NCI-H2081 (cell line): ENCODE measurements at places on chromosomes 3 and 15.
A peak's percentile ranks its signal among the peaks of the same experiment; 100 is the strongest.

DNA sequence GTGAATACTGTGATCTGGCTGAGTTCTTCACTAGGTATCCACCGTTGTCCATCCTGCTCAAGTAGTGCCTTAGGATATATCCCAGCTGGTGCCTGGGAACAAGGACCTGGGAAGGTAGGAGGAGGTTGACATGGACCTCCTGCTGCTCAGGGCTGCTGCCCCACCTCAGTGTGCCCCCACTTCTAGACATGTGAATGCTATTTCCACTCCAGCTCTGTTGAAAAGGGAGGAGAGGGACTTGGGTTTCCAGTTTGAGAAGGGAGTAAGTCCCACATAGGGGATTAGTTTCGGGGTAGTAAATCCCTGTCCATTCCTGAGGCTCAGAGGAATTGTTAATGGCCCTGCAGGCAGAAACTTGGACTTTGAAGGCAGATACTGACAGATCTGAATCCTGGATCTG, 32.9 kb upstream of the ETV5 start:
- DNase-seq = no peak

DNA sequence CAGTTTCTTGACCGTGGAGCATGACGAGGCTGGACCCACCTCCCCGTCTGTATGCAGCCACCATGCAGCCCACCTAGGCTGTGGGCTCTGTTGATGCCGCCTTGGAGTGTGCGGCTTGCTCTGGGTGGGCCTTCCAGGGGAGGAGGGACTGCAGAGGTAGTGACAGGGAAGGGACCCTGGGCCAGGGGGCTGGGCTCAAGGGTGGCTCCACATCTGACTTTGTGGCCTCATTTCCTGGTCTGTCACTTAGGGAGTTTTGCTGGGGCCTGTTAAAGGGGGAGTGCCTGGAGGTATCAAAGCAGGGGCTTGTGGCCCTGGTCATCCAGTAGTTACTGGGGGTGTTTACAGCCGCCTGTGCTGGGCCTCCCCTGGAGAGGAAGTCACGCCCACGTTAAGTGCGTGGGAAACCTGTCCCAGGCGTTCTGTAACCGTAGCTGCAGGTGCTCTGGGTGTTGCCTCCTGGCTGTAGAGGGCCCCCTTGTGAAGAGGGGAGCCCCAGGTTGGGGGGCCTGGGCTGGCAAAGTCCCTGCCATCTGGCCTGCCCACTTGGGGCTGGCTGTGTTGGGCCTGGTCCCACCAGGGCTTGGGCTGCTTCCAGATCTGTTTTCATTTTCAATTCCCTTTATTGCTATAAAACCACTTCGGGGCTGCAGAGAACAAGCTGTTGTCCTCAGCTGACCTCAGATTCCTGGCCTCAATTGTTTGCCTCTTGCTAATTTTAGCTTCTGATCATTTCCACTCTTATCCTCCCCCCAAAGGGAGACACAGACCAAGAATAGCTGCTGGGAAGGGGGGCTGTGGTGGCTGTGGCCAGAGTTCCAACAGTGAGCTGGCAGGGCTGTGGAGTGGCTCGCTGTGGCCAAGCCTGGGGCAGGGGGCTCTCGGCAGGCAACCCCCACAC, 26.5 kb downstream of the KLF13 start:
- DNase-seq = peak; percentile 59

DNA sequence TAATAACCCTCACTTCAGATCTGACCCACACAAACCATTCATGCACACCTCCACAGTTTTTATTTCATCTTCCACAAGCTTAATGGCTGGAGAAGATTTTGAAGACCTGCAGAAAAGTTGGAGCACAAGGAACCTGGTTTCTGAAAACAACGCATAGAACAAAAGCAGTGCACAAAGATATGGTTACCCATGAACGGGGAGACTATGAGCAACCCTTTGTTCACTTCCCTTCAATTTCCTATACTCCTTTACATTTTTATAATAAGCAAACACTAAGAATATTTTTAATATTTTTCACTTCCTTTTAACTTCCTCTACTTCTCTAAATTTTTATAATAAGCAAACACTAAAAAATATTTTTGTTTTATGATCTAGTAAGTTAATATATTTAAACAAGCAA, 103.5 kb upstream of the UBE2E2 start:
- DNase-seq = no peak

DNA sequence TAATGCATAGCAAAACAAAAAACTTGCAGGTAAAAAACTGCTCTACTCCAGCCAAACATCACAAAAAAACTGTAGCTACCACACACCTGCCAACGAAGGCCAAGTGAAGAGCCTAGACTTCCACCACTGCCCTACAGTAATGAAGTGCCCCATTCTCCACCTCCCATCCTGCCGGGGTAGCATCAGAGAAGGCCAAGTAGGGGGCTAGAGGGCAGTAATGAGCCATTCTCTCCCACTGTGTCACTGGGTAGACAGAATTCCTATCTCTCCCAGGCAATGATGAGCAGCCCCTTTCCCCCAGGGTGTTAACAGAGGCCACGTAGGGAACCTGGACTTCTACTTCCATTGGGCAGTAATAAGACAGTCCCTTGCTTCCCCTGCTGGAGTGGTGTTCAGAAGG, 9.5 kb downstream of the SEC22C start:
- DNase-seq = no peak

GRCh38 chr15:93047621-93048425, 41.2 kb downstream of the RGMA start:
- no peak for DNase-seq

DNA sequence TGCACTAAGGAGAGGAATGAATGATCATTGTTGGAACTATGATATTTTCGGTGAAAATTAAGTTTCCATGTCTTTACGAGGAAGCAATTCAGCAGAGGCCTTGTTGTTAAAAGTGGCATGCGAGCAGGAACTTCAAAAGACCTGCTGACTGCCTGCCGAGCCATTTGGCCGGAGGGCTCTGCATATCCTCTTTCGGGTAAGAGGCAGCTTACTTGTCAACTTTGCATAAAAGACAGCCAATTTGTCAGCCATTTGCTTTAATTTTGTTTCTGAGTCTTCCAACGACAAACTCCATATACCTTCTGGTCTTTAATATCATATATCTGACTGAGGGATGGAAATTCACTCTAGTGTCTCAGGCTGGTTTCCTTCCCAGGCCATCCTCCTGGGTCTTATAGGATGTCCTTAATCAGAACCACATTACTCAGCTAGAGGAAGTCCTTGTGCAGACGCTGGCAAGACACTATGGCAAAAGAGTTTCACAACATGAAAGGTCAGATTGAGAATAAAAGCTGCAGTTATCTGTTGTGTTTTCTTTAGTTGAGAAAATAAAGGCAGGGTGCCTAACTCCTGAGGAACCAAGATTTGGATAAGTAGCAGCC, 128.7 kb upstream of the WNT5A start:
- no peak for DNase-seq

- DNase-seq = no peak
Measured at GRCh38 chr3:193851941-193852674, 259.1 kb downstream of the OPA1 start.

GRCh38 chr3:46913644-46914043, 36.1 kb downstream of the PTH1R start:
- DNase-seq = peak; percentile 77
